Hair follicle dermal papilla cell (primary cell): ENCODE measurements at places on chromosomes 2 and 18. TPM values are rescaled to one million over a fixed set of nuclear protein-coding genes. Genes with fewer than 3 reads are reported as not detected.

Gene TCF7L1
- 5.1 and 5.2 TPM in 2 replicates for total RNA-seq

Gene G6PC2
- total RNA-seq: not detected in 2 replicates

Gene CFC1
- not detected in 2 replicates for total RNA-seq

Gene CDK15
- total RNA-seq: 2.8 and 4.7 TPM in 2 replicates
